ENCODE measurements at places on chromosomes 1 and 21.

- no peak for DNase-seq
These were observed 24.1 kb downstream of the NIBAN1 start for GRCh38 chr1:184950227-184950626.

DNA sequence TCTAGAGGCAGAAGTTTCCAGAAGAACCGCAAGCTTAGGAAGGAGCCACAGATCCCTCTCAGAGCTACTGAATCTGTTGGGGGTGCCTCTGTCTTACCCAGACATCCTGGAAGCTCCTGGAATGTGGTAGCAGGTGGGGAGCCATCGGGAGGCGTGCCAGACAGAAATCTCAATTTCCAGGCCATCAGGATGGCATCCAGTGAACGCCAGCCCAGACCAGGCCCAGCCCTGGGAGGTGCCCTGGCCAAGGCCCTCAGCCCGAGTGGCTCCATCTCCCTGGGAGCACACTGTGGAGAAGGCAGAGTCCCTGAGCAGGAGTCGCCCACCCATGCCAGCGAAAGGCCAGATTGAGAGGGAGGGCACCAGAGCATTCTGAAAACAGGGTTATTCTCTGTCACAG lies 2.5 kb downstream of the ABCA4 start:
- no peak for DNase-seq

- DNase-seq: no peak
These were observed 200.0 kb downstream of the MATN1 start for GRCh38 chr1:30523055-30524020.

- DNase-seq: no peak
These were observed 188.1 kb downstream of the TGFBR3 start for GRCh38 chr1:91697861-91698260.

DNA sequence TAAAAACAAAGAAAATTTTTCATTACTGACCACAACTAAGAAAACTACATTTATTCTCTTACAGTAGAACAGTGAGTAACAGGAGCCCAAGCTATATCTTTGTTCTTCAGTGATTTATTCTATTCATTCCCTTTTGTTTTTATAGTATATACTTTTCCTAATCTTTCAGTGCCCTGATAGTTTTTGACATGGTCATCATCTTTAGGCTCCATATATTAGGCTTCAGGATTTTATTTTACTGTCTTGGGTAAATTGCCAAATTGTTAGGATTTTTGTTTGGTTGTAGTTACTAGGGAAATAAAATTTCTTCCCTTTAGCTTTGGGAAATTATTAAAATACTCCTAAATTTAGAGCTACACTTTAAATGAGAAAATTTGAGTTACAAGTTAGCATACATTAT lies 10.3 kb downstream of the FBXO28 start:
- no peak for DNase-seq

- no peak for DNase-seq
These were observed 24.3 kb downstream of the PGBD5 start for GRCh38 chr1:230401763-230402294.

DNA sequence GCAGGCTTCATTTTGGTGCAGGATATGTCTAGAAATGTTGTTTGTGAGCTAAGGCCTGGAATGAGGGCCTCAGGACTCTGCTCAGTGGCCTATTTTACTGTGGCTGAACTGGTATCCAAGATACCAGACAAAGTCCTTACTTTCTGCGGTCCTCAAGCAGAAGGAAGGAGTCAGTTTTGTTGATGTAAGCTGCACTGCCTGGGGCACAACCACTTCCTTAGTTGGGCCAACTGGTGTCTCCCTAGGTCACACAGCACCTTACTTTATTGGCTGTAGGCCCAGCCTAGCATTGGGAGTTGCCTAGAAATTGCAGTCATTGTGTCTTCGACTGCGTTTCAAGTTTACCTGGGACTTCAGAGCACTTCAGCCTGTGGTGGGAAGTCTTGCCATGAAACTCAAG lies 1322.7 kb downstream of the AMY1C start:
- DNase-seq: no peak

- no peak for DNase-seq
These were observed 39.0 kb upstream of the ARHGEF16 start for GRCh38 chr1:3415260-3416090.

DNA sequence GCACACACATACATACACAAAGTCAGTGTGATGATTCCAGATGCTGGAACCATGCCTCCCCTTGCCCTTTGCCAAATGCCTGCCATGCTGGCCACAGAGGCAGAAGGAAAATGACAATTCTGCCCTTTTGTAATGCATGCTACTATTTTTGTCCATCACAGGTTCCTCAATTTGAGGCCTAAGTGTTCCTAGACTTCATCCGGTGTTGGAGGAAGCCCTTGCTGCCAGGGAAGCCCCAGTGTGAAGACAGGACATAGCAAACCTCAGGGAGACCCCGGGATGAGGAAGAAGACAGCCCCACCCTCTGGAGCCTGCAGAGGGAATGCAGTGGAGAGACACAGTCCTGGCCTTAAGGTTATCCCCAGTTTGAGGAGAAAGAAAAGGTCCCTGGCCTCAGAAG lies 14.4 kb downstream of the PRR9 start:
- no peak for DNase-seq

- no peak for DNase-seq
These were observed 7.5 kb upstream of the USH2A start for GRCh38 chr1:216430744-216431143.

DNA sequence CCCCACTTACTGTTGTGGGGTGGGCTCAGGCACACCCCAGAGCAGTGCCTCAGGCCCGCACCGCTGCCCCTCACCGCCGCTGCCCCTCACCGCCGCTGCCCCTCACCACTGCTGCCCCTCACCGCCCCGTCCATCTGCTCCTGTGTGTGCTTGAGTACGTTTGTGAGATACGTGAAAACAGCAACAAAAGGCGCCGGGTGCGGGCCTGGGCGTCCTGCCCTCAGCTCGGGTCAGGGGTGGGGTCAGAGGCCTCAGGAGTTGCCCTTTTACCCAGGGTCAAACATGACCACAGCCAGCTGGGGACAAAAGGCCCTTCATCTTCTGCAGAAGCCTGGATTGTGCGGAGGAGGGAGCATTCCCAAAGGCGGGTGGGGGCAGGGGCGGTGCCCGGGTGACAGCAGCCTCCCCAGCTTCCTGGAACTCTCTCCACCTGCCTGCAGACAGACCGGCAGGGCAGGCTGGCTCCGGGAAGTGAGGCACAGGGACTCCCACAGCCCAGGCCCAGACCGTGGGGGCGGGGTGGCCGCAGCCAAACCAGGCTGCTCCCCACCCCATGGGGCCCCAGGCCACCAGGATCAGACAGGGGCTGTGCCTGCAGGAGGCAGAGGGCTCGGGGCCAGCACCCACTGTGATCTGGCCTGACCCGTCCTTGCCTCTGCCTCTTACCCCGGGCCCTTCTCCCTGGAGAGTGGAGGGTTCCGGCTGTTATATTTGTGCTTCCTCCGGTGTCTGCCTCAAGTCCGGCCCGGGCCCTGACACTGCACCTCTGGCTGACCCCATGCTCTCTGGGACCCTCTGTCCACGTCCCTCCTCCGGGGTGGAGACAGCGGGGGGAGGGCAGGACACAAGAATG lies 2.3 kb upstream of the VWA1 start:
- peak; percentile 74 for DNase-seq

Data from SHP77 (cell line).